ENCODE measurements at places on chromosomes 5 and 9. TPM values are rescaled to one million over a fixed set of nuclear protein-coding genes. Genes with fewer than 3 reads are reported as not detected.

GRCh38 chr5:144273232-144274027 is 102.8 kb downstream of the KCTD16 start:
- no peak for DNase-seq
- H3K27me3 ChIP-seq: peaks cover 6% of the 10 kb centered on the region
- H3K4me3 ChIP-seq: no peak overlapping the region
- no peaks in the 10 kb centered on the region for H3K36me3 ChIP-seq
- H3K4me1 ChIP-seq: no peaks in the 10 kb centered on the region

DNA sequence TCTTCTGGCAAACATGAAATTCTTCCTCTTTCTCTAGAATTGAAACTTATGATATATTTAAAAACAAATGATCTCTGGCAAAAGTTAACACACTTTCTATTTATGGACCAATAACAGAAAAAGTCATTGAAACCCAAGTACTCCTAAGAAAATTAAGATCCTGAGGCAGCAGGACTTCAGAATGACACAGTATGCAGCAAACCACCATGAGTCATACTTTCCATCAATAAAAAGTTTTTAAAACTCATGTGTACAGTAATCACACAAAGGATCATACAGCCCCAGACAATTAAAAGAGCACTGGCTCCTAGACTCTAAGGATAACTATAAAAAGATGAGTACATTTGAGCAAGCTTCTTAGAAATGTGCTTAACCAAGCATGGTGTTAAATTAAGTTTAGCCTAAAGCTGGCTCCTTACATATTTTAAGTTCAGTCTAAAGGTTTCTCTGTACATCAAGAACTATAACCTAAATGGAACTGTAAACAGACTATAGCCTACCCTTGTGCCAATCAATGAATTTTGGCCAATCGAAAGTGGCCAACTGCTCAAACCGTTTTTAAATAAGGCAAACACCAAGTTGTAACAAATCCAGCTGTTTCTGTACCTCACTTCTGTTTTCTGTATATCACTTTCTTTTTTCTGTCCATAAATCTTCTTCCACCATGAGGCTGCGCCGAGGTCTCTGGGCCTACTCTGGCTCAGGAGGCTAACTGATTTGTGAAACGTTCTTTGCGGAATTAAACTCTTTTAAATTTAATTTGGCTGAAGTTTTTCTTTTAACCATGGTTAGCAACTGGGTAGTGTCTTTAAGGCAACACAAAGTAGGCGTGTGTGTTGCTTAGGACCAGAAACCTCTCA is 232.1 kb upstream of the PIK3R1 start:
- no peak overlapping the region for H3K4me3 ChIP-seq
- no peaks in the 10 kb centered on the region for H3K27me3 ChIP-seq
- DNase-seq: no peak
- no peaks in the 10 kb centered on the region for H3K36me3 ChIP-seq

GRCh38 chr5:172466062-172466461 is 11.7 kb upstream of the SH3PXD2B start:
- H3K4me3 ChIP-seq: no peak overlapping the region
- peaks cover 2% of the 10 kb centered on the region for H3K27me3 ChIP-seq
- H3K27ac ChIP-seq: no peak overlapping the region
- H3K36me3 ChIP-seq: no peaks in the 10 kb centered on the region
- no peak for DNase-seq

DNA sequence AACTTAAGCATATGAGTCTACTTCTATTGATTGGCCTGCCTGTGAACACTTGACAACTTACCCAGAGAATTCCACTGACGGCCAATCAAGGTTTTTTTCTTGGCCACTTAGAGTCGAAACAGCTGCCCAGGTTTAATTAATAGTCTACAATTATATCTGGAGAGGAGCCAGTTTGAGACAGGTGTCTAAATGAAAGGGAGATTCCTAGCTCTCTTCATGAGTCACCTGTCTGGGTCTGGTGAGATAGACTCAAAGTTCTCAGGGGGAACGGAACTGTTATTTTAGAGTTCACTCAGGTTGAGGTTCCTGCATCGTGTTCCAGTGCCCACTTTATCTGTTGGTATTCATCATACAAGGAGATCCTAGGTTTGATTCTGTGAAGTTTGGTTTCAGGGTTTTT is 111.0 kb downstream of the CD180 start:
- peaks cover 16% of the 10 kb centered on the region for H3K4me1 ChIP-seq
- no peaks in the 10 kb centered on the region for H3K27me3 ChIP-seq
- no peak overlapping the region for H3K4me3 ChIP-seq

GRCh38 chr9:121771851-121772599 is 120.6 kb downstream of the DAB2IP start:
- no peak overlapping the region for H3K4me3 ChIP-seq
- DNase-seq: no peak
- no peak overlapping the region for H3K27ac ChIP-seq
- no peaks in the 10 kb centered on the region for H3K36me3 ChIP-seq
- no peaks in the 10 kb centered on the region for H3K4me1 ChIP-seq
- no peaks in the 10 kb centered on the region for H3K27me3 ChIP-seq

DNA sequence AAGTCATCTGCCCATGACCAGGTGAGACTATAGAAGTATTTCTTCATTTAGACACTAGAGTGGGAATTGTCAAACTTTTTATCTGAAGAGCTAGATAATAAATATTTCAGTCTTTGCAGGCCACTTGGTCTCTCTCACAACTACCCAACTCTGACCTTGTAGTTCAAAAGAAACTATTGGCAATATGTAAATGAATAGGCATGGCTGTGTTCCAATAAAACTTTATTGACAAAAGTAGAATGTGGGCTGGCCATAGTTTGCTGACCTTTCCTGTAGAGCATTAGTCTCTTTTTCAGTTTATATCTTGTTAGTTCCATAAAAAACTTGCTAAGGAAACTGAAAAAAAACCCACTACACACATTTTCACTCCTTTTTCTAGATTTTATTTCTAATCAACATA is 535.5 kb downstream of the PRR16 start:
- H3K4me1 ChIP-seq: no peaks in the 10 kb centered on the region
- no peaks in the 10 kb centered on the region for H3K36me3 ChIP-seq
- H3K4me3 ChIP-seq: no peak overlapping the region
- DNase-seq: no peak
- no peaks in the 10 kb centered on the region for H3K27me3 ChIP-seq

GRCh38 chr9:81819859-81820546 is 108.2 kb upstream of the SPATA31D4 start:
- DNase-seq: no peak
- H3K4me1 ChIP-seq: peaks cover 5% of the 10 kb centered on the region
- no peaks in the 10 kb centered on the region for H3K36me3 ChIP-seq
- H3K4me3 ChIP-seq: no peak overlapping the region

DNA sequence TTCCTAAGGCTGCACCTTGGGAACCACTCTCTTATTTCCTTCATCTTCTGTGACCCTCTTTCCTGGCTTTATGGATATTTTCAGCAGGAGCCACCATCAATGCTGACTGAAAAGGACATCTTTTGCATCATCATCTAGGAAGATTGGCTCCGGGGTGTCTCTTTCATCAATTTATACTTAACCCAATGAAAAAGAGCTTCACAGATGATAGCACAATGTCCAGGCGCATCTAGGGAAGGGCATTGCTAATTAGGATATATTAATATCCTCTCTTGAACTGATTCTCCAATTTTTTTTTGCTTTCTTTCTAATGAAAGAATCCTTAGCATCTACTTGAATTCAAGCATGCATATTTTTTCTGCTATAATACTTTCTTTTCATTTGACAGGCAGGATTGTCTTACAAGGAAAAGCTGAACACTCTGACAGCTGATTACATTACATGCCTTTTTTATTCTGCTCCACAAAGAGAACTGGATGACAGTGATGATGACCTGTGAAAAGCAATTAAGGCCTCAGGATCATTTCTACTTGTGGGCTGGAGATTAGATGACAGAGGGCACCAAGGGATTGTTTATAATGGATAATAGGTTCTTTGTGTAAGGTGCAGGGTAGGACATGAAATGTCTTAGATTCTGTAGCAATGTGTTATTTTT is 60.2 kb downstream of the PCSK1 start:
- no peak overlapping the region for H3K27ac ChIP-seq
- peaks cover 18% of the 10 kb centered on the region for H3K27me3 ChIP-seq
- peaks cover 7% of the 10 kb centered on the region for H3K4me1 ChIP-seq
- no peak overlapping the region for H3K4me3 ChIP-seq
- H3K36me3 ChIP-seq: no peaks in the 10 kb centered on the region

GRCh38 chr5:109177227-109177626 is 232.5 kb downstream of the PJA2 start:
- H3K27me3 ChIP-seq: no peaks in the 10 kb centered on the region
- DNase-seq: no peak
- no peak overlapping the region for H3K4me3 ChIP-seq
- H3K36me3 ChIP-seq: peaks cover 5% of the 10 kb centered on the region
- no peak overlapping the region for H3K27ac ChIP-seq
- H3K4me1 ChIP-seq: no peaks in the 10 kb centered on the region

DNA sequence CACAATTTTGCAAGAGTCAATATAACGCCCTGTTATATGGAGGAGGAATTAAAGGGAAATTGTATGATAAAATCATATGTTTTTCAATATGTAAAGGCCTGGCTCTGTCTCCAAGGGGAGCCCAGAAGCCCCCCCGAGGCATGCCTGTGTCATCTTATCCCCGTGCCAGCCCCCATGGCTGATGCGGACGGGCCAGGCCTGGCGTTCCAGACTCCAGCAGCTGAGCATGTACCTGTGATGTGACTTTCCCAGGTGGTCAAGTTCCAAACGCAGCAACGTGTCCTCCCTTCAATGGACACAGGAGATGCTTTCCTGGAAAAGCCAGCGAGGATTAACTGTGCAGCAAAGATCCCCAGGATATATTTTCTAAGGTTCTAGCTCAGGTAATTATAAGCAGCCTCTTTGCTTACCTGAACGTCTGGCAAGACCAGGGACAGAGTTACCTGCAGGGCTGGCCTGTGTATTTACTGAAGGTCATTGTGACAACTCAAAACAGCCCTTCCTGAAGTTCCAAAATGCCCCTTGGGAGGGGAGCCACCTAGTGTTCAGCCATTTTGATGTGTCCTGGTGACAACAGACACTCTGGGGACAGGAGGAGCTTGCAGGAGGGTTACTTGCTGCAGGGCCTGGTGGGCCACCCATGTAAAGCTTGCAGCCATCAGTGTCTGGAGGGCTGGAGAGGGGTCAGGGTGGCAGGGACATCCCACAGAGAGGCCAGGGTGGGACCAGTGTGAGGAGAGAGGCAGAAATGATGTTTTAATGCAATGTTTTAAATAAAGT is 53.3 kb upstream of the RNU6ATAC start:
- H3K36me3 ChIP-seq: no peaks in the 10 kb centered on the region
- no peak overlapping the region for H3K4me3 ChIP-seq
- no peaks in the 10 kb centered on the region for H3K27me3 ChIP-seq

GRCh38 chr5:159459132-159459627 is 128.9 kb upstream of the IL12B start:
- no peaks in the 10 kb centered on the region for H3K36me3 ChIP-seq
- H3K4me3 ChIP-seq: no peak overlapping the region
- peak overlapping the region; percentile 8 for H3K27ac ChIP-seq
- H3K4me1 ChIP-seq: peaks cover 45% of the 10 kb centered on the region

CTNND2 gene
- not detected for total RNA-seq

ASS1 gene
- total RNA-seq: 9.3 TPM

LRRC19 gene
- not detected for total RNA-seq

TNFSF15 gene
- total RNA-seq: 0.47 TPM

NEUROG1 gene
- total RNA-seq: not detected

Data from activated CD4-positive, alpha-beta T cell treated with anti-CD3 and anti-CD28 coated beads for 36 hours (primary cell).